Thoracic aorta (tissue), 2 donors: ENCODE measurements at places on chromosomes 12 and 14. TPM values are rescaled to one million over a fixed set of nuclear protein-coding genes. Genes with fewer than 3 reads are reported as not detected.

DNA sequence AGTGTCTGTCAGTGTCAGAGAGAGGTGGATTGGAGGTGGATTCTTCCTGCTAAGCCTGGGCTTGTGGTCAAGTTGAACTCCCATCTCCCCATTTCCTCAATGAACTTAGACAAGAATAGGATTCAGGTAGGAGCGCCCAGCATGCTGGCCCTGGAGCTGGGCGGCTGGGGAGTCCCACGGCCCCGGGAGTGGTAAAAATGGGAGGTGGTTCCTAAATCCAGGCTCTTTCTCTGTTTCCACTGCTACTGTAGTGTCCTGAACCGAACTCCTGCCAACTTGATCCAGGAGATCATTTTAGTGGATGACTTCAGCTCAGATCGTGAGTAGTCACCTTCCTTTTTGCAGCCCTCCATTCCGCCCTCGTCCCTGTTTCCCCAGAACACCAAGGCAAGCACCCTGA, 65.1 kb downstream of the GALNT16 start:
- no peaks in the 10 kb centered on the region for H3K27me3 ChIP-seq
- no peaks in the 10 kb centered on the region for H3K4me1 ChIP-seq
- H3K36me3 ChIP-seq: no peaks in the 10 kb centered on the region
- H3K4me3 ChIP-seq: no peak overlapping the region

The MGP gene
- 9,983 TPM for total RNA-seq

The ABCC9 gene
- 19.6 TPM for total RNA-seq

DNA sequence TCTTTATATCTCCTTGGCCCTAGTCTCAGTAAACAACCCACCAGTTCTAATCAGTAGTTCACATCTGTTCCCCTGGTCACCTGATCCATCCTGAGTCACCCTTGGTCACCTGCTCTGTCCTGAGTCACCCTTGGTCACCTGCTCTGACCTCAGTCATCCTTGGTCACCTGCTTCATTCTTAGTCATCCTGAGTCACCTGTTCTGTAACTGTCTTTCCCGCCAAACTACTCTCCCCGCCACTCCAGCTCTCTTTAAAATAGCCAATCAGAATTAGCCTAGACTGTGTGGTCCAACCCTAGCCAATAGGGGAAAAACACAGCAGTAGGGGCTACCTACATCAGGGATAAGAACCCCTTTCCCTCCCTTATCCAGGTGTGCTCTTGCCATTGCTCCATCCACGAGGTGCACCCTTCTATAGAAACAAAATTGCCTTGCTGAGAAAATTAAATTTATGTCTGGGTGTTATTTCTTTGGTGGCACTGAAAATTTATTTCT, 245.4 kb upstream of the DIO3 start:
- no peak overlapping the region for H3K4me3 ChIP-seq
- H3K27me3 ChIP-seq: no peaks in the 10 kb centered on the region
- no peaks in the 10 kb centered on the region for H3K4me1 ChIP-seq
- DNase-seq: no peak
- no peaks in the 10 kb centered on the region for H3K36me3 ChIP-seq
- no peak overlapping the region for H3K27ac ChIP-seq

The CLEC4C gene
- not detected for total RNA-seq
